ENCODE measurements at places on chromosomes 1 and 21.

GRCh38 chr1:151347523-151348246 is 633 bp upstream of the RFX5 start:
- DNase-seq: no peak

GRCh38 chr1:177053648-177054047 is 110.9 kb downstream of the ASTN1 start:
- DNase-seq: no peak

DNA sequence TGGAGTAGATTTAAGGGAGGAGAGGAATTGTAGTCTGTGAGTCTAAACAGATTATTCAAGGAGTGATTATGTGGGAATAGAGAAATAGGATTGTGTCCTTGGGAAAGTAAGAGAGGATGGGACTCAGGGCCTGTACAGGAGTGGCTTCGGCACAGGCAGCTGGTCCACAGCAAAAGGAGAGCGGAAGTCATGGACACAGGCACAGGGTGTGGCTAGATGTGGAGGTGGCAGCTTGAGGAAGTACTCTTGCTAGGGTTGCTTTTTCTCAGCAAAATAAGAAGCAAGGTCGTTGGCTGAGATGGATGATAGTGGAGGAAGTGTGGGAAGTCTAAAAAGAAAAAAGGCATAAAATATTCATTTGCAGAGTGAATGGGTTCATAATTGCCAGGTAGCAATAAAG is 18.5 kb upstream of the ZNF648 start:
- DNase-seq: no peak

DNA sequence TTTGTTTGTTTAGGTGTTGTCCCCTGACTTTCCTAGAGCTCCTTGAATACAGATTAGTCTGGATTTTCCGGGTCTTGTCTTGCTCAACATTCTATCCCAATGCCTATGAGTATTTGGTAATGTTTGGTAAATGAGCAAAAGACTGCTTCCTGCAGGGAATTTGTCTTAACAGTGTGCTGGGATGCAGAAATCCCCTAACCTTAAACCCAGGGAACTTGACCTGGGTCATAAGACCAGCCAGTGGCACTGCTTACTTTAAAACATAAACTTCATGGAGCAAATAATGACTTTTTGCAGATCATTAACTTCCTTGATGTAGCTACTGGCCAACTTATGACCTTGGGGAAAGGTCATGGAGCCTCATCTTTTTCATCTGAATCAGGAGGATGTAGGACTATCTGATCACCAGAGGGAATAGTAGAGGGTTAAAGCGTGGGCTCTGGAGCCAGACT is 27.2 kb downstream of the TCEANC2 start:
- no peak for DNase-seq

Measured in CD4-positive, alpha-beta T cell treated with Interleukin-21 for 1 hour (primary cell).